Activated T-cell treated with anti-CD3 and anti-CD28 coated beads for 4 hours (primary cell): ENCODE measurements at places on chromosomes 6 and 20.
A peak's percentile ranks its signal among the peaks of the same experiment; 100 is the strongest.

DNA sequence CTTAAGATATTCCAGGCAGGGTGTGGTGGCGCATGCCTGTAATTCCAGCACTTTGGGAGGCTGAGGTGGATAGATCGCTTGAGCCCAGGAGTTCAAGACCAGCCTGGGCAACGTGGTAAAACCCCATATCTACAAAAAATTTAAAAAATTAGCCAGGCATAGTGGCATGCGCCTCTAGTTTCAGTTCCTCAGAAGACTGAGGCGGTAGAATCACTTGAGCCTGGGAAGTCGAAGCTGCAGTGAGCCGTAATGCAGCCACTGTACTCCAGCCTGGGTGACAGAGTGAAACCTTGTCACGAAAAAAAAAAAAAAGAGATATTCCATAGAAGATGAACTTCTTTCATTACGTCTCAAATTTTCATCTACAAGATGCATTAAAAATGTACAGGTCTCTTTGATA lies 46.7 kb upstream of the ISM1 start:
- DNase-seq: no peak

GRCh38 chr6:157443066-157443800 lies 62.2 kb downstream of the ZDHHC14 start:
- no peak for DNase-seq

- no peak for DNase-seq
These were observed 852 bp downstream of the SYNGAP1 start for GRCh38 chr6:33420491-33421343.

GRCh38 chr6:51094271-51094670 lies 275.6 kb downstream of the TFAP2B start:
- DNase-seq: no peak

DNA sequence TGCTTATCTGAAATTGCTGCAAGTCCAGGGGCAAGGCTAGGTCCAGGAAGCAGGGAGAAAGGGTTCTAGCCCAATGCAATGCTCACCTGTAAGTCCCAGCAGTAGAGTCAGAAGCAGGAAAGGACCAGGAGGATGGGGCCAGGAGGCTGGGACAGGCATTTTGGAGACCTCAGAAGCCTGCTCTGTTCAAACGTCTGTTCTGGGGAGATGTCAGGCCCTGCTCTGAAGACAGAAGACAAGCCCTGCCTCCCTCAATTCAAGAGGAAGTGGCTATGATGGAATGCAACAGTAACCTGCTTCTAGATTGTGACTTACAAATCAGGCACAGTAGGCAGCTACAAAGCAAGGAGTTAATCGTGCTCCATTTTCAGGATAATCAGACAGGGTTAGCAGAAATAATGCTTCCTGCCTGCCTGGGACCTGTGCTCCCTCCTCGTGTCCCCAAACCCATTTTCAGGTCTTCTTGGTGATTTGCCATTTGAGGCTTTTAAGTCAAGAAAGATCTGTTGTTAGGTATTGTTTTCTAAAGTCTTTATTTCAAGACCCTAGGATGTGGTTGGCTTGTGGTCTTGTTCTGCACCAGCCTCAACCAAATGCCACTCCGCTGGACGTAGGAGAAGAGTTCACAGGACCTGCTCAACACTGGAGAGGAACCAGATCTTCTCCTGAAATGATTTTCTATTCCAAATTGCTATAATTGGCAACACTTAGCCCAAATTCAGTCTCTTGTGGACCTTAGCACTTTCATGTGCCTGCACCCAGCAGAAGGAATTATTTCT lies at the start of gene SIRPG:
SIRPG (minus strand) TSS at position 224 of the 779 bp plus-strand sequence; CDS start at position 159, 65 bp downstream.
- no peak for DNase-seq

DNA sequence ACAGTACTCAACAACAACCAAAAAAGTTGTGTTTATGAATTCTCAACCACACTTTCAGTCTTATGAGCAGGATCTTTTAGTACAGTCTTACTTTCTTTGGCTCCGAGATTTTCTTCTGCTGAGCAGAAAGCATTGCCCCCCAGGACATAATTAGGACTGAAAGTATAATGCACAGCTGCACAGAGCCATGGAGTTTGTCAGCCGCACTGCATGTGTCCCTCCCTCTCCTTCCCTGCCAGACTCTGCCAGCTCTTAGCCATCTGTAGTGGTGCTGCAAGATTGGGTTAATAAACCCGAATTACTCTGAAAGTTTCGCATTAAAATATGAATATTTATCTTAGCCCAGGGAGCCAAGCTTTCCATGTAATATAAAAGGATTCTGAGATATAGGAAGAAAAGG lies 179.6 kb upstream of the PTCHD4 start:
- no peak for DNase-seq

GRCh38 chr20:57008217-57008616 lies 258.2 kb downstream of the BMP7 start:
- no peak for DNase-seq

DNA sequence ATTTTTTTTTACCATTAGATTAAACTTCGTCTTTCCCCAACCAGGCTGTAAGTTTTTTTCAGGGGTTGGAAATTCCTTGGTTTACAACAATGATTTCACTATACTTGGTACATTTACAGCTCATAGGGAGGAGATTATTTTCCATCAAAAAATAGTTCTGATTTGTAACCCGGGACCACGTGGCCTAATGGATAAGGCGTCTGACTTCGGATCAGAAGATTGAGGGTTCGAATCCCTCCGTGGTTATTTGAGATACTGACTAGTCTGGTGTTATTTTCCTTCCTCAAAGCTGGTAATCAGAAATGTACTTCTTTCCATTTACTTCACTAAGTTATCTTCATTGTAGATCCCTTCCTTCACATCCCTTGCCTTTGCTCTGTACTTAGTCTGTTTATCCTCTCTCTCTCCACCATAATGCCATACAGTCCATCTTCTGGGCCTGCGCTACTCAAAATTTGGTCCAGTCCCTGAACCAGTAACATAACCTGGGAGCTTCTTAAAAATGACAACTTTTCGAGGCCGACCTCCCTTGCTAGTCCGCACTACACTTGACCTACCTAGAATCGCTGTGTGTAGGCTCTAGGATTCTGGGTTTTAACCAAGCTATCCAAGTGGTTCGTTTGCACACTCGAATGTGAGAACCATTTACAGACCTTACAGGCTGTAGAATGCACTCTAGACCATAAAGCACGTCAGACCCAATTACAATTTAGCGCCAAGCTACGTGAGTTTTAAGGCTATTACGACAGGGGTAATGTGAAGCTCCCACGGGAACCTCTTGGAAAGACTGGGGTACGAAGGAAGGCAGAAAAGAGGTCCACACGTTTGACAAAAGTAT lies 42.1 kb upstream of the BTN3A2 start:
- peak; percentile 73 for DNase-seq

GRCh38 chr20:58011106-58011946 lies 217.1 kb downstream of the ANKRD60 start:
- DNase-seq: no peak

- no peak for DNase-seq
These were observed 226.2 kb downstream of the EYA4 start for GRCh38 chr6:133467231-133467981.

DNA sequence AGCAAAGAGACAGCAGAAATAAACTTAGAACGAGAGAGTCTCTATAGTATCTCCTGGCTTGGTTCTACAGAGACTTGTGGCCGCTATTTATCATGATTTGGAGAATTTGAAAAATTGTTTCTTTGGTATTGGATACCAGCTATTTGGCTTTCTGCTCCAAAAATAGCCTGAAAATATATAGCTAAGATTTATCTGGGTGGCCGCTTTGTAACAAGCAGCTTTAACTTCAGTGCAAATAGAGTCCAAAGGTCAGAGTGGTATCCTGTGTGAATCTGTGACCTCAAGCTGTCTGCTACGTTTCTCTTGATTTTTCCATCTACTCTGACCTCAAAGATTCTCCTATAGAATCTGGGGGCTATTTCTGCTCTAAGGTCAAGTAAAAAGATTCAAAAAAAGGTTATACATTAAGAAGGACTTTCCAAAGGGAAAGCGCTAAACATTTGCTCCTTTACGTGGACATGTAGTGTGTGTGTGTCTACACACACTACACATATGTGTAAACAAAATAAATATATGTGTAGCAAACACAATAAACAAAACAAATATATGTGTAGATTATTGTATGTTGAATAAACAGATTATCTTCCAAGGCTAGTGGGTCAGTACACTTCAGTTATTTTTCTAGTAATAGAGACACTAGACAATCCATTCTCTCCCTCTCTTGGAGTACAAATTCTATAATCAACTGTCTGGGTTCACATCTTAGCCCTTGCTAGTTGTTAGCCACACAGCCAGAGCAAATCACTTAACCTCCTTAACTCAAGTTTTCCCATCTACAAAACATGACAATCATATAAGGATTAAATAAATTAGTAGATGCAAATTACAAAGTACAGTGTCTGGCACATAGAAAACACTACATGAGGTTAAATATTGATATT lies 40.8 kb downstream of the CHD6 start:
- no peak for DNase-seq

DNA sequence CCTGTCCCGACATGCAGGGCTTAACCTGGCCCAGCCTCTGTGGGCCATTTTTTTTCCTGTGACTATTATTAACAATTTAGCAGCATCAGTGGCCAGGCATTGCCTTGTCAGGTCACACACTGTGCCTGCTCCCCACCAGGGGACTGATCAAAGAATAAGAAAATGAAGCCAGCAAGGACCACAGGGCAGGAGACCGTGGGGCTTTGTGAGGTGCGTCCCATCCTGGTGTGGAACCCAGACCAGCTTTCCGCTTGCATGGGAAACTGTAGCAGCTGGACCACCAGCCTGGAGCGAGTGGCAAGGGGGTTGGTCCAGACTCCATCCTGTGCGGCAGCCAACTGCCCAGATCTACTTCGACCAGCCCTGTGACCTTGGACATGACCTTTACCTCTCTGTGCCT lies 218.3 kb downstream of the ANKRD60 start:
- DNase-seq: no peak

- no peak for DNase-seq
These were observed 396.5 kb upstream of the CNR1 start for GRCh38 chr6:88562353-88563276.

GRCh38 chr6:74733830-74734620 lies 471.8 kb downstream of the COL12A1 start:
- DNase-seq: no peak

- no peak for DNase-seq
These were observed 64.8 kb downstream of the UTRN start for GRCh38 chr6:144349690-144350527.

GRCh38 chr6:64014595-64014994 lies 379.0 kb downstream of the PHF3 start:
- DNase-seq: no peak

- no peak for DNase-seq
These were observed 70.9 kb downstream of the REV3L start for GRCh38 chr6:111411978-111412566.

- DNase-seq: no peak
These were observed 79.6 kb downstream of the UTRN start for GRCh38 chr6:144364782-144365181.

DNA sequence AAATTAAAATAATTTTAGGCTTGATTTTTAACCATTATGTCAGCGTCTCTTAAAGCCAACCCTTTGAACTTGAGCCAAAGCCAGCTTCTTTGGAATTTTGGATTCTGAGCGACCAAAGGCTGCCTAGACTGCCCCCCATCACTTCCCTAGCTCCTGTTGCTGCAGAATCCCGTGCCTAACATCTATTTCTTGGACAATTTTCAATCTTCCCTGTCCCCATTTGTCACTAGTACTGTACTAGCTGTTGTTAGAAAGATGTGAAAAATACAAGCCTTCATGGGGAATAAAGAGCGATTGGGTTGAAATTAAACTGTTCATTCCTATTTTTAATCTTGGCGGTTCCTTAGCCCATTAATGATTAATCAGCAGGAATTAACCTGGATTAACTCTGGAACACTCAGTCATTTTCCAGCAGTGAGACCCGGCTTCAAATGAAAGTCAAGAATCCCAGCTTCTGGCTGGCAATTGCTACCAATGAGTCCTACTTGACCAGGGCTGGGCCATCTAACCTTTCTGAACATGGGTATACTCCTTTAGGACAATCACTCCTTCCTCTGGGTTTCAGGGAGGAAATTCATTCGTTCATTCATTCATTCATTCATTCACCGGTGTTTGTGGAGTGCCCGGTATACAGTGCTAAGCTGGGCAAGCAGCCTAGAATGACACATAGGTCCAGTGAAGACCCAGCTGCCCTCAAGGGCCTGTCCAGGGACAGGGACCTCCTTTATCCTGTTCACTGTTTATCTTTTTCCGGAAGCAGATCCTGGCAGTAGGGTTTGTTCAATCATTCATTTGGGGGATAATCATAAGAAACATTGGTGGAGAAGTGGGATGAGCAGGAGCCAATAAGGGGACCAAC lies 1.4 kb upstream of the RRBP1 start:
- DNase-seq: no peak

DNA sequence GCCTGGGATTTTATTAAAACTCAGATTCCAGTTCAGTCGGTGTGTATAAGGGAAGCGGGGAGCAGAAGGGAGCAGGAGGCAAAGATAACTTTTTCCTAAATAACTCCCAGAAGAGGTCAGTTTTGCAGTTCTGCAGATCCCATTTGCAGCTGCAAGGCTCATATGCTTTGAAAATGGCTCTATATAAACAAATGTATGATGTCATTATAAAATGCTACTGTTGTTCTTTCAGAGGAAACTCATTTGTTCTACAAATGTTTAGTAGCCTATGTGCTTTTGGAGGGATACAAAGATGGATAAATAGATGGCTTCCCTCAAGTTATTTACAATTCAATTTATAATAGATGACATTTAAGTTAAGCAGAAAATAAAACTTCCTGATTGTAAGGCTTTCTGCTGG lies 29.2 kb upstream of the DSP start:
- DNase-seq: no peak

DNA sequence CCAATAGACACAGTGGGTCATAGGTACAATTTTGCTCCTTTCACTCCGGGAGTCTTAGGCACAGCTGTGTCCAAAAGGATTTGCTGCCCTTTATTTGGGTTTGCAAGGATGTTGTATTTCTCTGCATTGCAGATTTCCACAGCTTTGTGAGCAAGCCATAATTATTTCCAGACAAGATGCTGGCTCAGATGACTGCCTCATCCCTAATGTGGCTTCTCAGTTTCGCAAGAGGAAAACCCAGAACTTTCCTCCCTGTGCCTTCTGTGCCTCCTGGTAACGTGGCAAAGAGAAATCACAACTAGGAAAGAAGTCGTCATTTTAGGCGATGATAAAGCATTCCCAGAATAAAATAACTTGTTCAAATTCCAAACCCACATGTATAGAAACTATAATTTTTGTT lies 33.7 kb downstream of the FAM50B start:
- DNase-seq: no peak

DNA sequence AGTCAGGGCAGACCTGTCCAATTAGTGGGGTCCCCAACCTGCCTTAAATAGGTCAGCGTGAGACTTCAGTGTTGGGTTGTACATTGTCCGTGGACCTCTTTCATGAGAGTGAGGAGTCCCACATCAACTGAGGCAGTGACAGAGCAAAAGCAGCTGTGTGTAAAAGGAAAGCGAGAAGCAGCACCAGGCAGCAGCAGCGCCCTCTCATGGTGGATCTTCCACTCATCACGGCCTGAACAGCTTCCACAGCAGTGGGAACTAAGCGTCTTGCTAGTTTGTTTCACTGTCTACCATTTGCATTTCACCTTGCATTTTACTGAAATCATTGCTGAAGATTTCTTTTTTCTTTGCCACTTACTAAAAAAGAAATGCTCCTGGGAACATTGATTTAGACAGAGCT lies 333.8 kb downstream of the PKHD1 start:
- DNase-seq: no peak

GRCh38 chr6:150987855-150988464 lies 122.5 kb downstream of the MTHFD1L start:
- no peak for DNase-seq

GRCh38 chr6:5457041-5457440 lies 195.7 kb downstream of the FARS2 start:
- DNase-seq: no peak

- no peak for DNase-seq
These were observed 107.4 kb upstream of the MAP7 start for GRCh38 chr6:136657666-136658065.

GRCh38 chr6:88867841-88868731 lies 95.3 kb downstream of the RNGTT start:
- no peak for DNase-seq
